ENCODE measurements at places on chromosomes 16 and 17.
A peak's percentile ranks its signal among the peaks of the same experiment; 100 is the strongest.

DNA sequence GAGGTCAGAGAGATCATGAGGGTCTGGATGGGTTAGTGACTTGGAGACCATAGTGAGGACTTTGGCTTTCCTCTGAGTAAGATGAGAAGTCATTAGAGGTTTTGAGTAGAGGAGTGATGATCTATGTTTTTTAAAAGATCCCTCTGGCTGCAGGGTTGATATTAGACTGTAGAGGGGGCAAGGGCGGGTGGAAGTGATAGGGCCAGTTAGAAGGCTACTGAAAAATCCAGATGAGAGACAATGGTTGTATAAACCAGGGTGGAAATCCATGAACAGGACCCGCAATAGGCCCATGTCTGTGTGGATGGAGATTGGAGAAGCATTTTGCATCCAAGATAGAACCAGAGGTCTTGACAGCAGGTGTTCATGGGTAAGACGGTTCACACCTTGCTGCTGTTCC lies 9.8 kb downstream of the ITGAL start:
- DNase-seq = no peak

- peak; percentile 90 for DNase-seq
Measured at GRCh38 chr17:44110823-44111633, 12.4 kb downstream of the HDAC5 start.

GRCh38 chr17:5711344-5711743 lies 127.0 kb upstream of the NLRP1 start:
- no peak for DNase-seq

- DNase-seq = no peak
Measured at GRCh38 chr16:2046893-2047329, 723 bp downstream of the NTHL1 start.

Data from cardiac fibroblast (primary cell).